ENCODE measurements at places on chromosomes 3 and 15.

DNA sequence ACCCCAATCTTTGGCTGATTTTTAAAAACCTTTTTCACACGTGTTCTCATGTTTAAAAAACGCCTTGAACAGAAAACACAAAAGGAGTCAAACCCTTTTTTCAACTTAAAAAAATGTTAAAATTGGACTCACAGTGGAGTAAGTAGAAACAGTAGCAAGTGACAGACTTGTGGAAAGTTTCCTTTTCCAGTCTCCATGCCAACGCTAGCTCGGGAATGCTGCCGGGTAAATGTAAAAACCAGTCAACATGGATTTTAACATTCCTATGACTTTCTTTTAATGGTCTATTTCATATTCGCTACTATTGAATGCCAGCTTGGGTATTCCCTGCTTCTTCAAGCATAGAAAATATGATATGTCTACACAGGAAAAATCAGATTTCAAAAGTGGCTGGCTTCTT is 1.6 kb upstream of the PROK2 start:
- no peak for DNase-seq

- DNase-seq = no peak
Observed at GRCh38 chr3:176690083-176690869, 507.0 kb downstream of the TBL1XR1 start.

- DNase-seq = no peak
Observed at GRCh38 chr3:32641356-32641755, 43.6 kb upstream of the CNOT10 start.

- DNase-seq = no peak
Observed at GRCh38 chr15:62428851-62429598, 263.9 kb upstream of the C2CD4B start.

DNA sequence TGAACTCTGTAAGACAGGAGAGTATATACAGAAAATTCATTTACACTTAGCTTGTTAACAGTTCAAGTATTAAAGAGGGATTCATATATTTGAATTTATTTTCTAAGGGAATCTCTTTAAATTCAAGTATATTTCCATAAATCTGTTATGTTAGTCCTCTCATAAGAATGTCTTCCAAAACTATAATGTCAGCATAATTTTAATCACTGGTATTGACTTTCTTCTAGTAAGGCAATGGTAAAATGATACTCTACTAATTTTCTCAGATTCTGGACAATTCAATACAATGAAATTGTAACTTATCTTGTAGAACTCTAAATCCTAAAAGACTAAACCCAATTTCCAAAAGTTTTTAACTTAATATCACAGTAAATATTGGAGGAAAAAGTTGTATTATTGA is 66.3 kb upstream of the EPHA6 start:
- DNase-seq = no peak

All from central memory CD8-positive, alpha-beta T cell (primary cell).